ENCODE measurements at places on chromosomes 3 and 15.
A peak's percentile ranks its signal among the peaks of the same experiment; 100 is the strongest.

DNA sequence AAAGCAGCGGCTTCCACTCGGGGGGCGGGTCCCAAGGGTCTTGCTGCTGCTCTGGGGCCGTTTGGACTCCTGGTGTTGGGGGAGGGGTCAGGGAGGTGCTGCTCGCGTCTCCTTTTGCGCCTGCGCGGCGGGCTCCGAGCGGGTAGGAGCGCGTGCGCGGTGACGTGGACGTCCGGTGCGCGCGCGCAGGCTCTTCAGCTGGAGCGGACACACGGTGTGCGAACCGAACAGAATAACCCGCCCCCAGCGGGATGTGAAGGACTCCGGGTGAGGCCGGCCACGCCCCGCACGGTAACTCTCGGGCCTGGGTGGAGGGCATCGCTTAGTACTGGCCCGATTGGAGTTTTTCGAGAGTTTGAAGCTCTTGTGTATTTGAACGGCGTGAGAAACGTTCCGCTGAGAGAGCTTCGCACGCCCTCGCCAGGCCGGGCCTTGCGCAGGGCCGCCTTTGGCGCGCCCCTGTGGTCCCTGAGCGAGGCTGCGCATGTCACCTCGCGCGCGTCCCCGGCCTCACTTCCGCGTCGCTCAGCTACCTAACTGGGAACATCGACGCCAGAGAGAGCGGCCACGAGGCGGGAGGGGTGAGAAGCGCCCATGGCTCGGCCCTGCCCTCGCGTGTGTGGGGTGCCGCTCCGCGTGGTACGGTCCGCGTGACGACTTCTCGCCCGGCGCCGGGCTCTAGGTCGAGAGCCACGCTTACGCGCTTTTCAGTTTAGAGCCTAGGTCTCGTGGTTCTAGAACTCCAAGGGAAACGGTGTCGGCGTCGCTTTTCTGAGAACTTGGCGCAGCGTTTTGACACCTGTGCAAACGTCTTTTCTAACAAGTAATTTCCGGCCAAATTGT lies at the start of gene MGA:
Gene MGA (plus strand): TSS at position 171 of the 843 bp plus-strand sequence.
- DNase-seq, result peak; percentile 93

DNA sequence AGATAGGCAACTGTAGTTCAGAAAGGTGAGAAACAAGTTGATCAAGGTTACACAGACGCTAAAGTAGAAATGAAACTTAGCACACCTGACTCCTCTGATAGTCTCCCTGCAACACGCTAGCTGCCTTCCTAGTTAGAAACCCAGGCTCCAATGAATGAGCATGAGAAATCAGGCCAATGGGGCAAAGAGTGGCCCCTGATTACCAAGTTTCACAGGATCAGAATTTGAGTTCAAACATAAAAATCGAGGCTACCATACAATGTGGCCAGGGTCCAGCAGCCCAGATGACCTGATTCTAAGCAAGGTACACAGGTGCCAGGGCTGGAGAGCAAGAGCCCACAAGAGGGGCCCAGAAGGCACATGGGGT lies 7.7 kb downstream of the PLD1 start:
- no peak for DNase-seq

- DNase-seq, result no peak
These were observed 215.5 kb upstream of the LMCD1 start for GRCh38 chr3:8286086-8286485.

DNA sequence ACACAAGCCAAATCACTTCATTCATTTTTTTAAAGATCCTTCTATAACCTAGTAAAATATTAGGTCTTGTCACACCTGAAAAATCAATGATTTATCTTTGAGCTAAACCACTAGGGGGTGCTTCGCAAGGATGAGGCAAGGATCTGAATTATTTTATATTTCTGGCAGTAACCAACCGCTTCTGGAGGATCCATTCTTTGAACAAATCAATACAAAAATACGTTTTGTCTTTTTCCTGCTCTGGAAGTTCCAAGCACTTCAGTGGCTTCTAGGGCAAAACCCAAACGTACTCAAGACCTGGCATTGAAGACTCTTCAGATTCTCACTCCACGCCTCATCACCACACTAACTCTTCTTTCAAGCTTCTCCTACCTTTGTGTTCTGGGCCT lies 486 bp downstream of the LSG1 start:
- DNase-seq, result no peak

DNA sequence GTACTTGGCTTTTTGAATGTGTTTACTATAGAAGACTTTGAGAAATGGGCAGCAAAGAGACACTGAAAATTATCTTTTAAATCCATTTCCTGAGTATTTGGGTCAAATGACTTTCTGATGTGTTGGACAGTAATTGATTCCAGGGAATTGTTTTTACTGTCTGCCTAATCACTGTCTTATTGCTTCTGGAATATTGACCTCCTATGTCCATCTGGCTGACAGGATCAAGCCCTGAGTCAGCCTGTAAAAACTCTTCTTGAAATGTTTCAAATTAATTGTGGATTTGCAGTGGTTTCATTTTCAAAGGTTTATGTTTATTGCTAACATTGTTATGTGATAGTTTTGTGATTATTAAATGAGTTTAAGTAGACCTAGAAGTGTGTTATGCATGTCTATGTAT lies 50.6 kb upstream of the MLF1 start:
- no peak for DNase-seq

GRCh38 chr3:111260878-111261277 lies 189.3 kb downstream of the NECTIN3 start:
- DNase-seq, result no peak

GRCh38 chr3:147797095-147797494 lies 387.9 kb downstream of the ZIC1 start:
- no peak for DNase-seq
